ENCODE measurements at places on chromosomes 12 and 14.

GRCh38 chr12:49705479-49706134 lies 1.6 kb downstream of the FMNL3 start:
- DNase-seq, result no peak

DNA sequence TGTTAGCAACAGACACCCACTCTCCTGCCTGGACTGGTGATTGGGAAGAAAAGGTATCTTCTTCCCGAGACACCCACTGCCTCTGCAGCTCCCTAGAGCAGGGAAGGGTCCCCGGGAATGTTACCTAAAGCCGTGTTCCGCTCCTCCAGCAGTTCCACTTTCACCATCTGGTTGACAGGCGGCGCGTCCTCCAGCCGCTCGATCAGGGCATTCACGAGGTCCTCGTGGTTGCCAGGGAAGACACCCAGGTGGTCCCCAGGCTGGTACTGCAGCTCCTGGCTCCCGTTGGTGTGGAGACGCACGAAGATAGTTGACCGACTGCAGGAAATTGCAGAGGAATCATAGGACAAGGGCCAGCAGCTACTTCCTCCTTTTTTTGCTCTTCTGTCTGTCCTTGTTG lies 44.2 kb upstream of the FBXO21 start:
- no peak for DNase-seq

- no peak for DNase-seq
Observed at GRCh38 chr12:124727264-124727800, 136.3 kb downstream of the SCARB1 start.

- no peak for DNase-seq
Observed at GRCh38 chr14:72833174-72833573, 60.7 kb downstream of the DPF3 start.

DNA sequence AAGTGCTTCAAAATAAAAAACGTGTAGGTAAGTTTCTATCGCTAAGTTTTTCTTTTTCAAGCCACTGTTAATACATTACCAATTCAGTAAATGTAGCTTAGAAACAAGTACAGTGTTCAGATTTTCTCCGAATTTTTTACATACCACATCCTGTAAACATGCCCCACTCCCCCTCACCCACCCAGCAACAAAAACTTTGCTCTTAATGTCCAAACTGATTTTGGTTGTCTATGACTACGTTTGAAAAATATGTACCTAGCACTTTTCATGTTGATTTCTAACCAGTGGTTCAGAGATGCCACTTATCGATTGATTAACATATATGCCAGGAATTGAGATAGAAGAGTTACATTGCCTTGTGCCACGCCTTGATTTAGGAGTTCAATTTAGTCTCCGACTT lies 663 bp upstream of the LIN7A start:
- DNase-seq, result no peak

- no peak for DNase-seq
Observed at GRCh38 chr12:127785540-127785939, 481.4 kb upstream of the TMEM132C start.
